Psoas muscle (tissue), 8 donors: ENCODE measurements at places on chromosomes 6 and 20. TPM values are rescaled to one million over a fixed set of nuclear protein-coding genes. Genes with fewer than 3 reads are reported as not detected.

GRCh38 chr6:166989427-166990032, 9.7 kb upstream of the CEP43 start:
- no peak for DNase-seq

- DNase-seq, result no peak
Observed at GRCh38 chr6:1027795-1028569, 283.9 kb upstream of the FOXQ1 start.

NHSL1 gene
- total RNA-seq, result 2.3 TPM

DNA sequence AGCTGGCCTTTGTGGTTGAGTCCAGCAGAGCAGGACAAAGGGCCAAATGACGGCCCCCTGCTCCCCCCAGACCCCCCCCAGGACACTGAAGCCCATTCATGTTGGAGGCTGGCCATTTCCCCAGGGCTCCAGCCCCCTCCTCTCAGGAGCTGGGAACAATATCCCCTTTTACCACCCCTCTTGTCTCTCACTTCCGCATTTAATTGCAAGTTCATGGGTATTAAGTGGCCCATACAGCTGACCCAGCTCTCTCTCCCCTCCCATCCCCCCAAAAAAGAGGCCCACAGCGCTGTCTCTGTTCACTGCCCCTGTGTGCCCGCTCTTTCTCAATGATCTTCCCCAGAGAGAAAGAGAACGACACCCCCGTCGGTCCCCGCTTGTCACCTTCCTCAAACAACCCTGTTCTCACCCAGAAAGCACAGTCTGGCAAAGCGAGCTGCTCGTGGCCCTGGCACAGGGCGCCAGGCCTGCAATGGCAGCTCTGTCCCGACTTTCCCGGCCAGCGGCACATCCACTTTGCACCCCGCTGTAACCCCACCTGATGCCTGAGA, 30.4 kb downstream of the PREX1 start:
- DNase-seq, result no peak

DNA sequence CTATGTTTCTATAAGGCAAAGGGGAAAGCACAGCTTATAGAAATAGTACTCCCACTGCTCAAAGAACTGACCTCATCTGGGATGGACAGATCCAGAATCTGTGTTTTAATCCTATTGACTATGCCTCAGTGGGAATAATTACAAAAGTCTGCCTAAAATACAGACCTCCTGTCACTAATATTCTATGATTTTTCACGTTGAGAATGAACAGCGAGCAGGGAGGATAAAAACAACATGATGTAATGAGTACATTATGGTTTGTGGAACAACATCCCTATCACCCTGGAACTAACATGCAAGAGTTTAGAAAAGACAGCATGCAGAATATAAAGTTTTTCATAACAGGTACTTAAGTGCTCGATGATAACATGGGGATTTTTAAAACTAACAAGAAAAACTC, 53.9 kb downstream of the EPHA7 start:
- no peak for DNase-seq

- DNase-seq, result no peak
Observed at GRCh38 chr6:148535976-148536375, 193.3 kb downstream of the SASH1 start.

DNA sequence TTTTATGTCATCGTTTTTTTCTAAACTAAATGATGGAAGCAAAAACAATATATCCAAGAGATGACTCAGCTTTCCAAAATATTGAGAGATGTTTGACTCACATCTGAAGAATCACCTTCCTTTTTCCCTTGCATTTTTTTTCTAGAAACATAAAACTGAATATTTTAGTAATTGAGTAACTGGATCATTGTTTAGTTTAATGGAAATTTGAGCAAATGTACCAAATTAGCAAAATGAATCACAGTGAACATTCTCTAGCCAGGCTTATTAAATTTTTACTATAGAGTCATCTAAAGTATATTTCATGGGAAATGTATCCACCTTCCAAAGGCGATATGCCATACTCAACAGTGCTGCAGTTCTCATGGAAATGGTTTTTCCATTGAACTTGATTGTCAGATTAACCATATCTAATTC, 145.5 kb downstream of the TENT5A start:
- no peak for DNase-seq

DNA sequence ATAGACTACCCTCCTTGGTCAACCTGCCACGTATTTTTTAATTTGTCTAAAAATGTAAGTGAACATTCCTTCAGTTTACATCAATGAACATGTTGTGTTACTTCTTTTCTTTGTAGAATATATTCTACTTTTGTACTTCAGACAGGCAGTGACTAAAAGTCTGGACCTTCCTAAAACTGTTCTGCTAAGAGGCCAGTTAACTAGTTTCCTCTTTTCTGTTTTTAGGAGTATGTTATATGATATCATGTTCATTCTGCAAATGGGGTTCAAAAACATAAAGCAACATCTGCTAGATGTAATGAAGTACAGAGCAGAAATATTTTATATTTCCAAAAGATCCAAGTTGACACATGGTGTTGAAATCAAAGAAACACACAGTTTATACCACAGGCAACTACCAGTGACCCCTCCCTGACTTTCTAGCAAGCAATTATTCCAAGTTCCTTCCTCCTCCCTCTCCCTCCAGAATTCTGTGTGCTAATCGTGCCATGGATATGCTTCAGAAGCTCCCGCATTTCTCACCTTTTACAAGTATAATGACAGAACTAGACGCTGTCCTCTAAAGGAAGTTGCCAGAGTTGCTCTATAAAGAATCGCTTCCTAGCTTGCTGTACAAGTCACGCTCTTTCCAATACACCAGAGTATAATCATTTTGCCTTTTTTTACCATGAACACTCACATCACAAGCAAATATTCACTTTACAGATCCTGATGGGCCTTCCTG, 64.7 kb downstream of the ARHGAP18 start:
- no peak for DNase-seq

- DNase-seq, result no peak
Observed at GRCh38 chr6:25504661-25505060, 147.4 kb upstream of the SCGN start.

DNA sequence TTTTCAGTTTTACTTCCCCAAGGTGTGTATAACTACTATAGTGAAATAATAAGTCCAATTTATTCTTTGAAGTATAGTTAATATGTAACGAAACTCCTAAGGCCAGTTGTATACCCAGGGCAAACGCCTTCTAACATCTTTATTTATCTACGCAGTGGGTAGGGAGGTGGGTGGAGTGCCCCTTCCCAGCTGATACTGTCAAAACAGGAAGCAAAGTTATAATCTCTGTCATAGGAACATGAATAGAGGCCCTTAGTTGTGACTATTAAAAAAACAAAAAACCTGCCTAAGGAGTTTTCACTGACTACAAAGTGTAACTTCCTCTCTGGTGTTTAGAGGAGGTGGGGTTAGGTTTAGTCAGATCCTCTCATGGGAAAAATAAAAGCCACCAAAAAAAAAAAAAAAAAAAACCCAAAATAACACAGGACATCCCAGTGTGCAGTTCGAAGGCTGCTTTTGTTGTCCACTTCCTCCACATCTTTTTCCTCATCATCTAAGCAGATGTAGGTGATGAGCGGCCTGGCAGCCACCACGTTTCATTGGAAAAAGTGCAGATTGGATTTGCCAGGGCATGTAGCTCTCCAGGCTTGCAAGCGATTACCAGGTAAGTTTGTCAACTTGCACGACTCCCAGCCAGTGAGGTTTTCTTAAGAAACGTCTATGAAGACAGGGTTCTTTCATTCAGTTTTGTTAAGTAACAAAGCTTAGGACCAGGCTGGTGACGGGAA, 58.7 kb downstream of the UTRN start:
- DNase-seq, result no peak

GRCh38 chr6:108768792-108769524, 79.3 kb upstream of the ARMC2 start:
- DNase-seq, result no peak

AAR2 gene
- 25.8 TPM for total RNA-seq

GRCh38 chr6:117555882-117556498, 46.3 kb downstream of the GOPC start:
- no peak for DNase-seq

- no peak for DNase-seq
Observed at GRCh38 chr6:148317739-148318138, 24.9 kb upstream of the SASH1 start.

- DNase-seq, result no peak
Observed at GRCh38 chr6:2872423-2873358, 30.4 kb downstream of the SERPINB9 start.

GRCh38 chr20:64242797-64243475, 12.6 kb upstream of the PCMTD2 start:
- no peak for DNase-seq

DNA sequence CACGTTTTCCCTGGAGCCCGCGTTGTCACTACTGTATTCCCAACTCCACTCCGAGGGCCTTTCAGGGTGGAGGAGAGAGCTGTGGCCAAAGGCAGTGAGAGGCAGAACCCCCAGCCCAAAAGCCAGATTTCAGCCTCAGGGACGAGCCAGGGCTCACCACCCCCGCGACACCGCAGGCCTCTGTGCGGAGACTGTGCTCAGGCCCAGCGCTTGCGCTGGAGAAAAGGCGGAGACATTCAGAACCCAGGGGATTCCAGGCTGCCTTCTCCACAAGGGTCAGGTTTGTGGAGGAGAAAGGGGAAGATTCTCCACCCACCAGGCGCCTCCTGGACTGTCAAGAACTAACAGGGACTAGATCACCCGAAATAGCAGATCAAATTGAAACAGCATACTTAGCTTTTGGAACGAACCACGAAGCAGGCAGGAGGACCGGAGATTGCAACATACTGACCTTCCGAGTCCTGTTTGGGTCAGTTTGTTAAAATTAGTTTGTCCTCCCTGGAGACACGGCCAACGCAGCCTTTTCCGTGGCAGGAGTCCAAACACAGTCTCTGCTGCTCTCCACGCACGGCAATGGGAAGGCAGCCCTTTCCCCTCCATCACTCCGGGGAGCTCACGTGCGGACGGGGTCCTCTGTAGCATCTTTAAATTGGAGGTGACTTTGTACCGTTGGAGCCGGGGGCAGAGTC, 14.4 kb downstream of the DLL1 start:
- peak; percentile 60 for DNase-seq

- no peak for DNase-seq
Observed at GRCh38 chr20:47262008-47262364, 94.5 kb downstream of the ZMYND8 start.

LY6G6F gene
- not detected for total RNA-seq

OR2B6 gene
- not detected for total RNA-seq

ABHD16B gene
- not detected for total RNA-seq

- no peak for DNase-seq
Observed at GRCh38 chr6:154304191-154304590, 52.4 kb downstream of the IPCEF1 start.

DNA sequence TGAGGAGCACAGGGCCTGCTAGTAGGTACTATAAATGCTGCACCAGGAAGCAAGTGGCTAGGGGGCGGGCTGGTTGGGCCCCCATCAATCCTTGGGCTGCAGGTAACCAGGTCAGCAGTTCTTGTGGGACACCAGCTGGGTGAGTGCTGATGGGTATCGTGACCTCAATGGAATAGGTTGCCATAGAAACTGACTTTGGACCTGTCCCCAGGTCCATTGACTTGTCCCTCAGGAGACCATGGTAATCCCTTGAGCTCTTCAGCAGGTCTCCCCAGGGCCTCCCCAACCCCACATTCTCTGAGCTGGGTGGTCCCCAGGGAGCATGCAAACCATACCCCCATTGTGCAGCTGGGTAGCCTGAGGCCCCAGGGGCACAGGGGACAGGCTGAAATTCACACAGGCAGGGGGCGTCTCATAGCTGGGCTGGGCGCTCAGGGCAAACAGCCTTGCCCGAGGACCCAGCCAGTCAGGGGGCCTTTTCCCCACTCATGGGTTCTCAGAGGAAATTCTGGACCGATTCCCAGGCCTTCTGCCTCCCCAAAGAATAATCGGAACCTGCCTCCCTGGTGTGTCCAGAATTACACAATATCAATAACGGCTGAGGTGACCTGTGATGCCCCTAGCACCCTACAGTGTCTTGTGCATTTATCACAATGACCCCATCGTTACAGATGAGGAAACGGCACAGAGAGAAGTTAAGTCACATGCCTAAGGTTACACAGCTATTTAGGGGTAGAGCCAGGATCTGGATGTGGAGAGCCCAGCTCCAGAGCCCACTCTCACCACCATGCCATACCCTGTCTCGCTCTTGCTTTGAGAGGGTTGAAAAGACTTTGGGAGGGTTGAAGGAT, 35.9 kb downstream of the SRC start:
- DNase-seq, result peak; percentile 36

- no peak for DNase-seq
Observed at GRCh38 chr6:148570456-148570855, 176.4 kb upstream of the UST start.

SSTR4 gene
- total RNA-seq, result not detected

DNA sequence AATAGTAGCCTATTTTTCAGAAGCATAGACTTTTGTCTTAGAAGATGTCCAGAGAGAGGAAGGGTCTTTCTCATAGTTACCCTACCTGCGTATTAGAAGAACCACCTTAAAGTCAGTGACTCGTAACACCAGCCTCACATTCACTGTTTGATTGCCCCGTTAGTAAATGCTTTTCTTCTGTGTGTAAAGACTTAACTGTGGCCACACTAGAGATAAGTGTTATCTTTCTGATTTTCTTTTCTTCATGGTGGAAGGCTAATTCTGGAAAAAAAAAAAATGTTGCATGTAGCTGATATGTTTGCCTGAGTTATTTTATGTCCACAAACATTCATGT, 83.9 kb downstream of the SAMD3 start:
- DNase-seq, result no peak

IMPG1 gene
- total RNA-seq, result not detected

GRCh38 chr6:155399062-155399744, 56.4 kb downstream of the NOX3 start:
- DNase-seq, result no peak

DNA sequence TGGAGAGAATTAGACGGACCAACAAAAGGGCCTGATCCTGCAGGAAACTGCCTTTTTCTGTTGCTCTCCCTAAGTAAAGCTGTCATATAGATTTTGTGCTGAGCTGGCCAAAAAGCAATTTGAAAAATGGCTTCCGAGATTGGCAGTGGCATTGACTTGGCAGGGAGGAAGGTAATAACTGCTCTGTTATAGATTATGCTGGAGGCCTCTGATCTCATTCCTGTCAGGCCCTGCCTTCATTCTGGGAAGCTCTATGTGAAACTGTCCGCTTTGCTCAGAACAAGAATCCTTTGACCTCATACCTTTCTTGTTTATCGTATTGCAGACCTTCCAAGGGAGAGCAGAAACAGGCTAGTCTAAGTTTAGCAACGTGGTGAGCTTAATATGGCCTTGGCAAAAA, 234.4 kb downstream of the PHACTR1 start:
- no peak for DNase-seq

DNA sequence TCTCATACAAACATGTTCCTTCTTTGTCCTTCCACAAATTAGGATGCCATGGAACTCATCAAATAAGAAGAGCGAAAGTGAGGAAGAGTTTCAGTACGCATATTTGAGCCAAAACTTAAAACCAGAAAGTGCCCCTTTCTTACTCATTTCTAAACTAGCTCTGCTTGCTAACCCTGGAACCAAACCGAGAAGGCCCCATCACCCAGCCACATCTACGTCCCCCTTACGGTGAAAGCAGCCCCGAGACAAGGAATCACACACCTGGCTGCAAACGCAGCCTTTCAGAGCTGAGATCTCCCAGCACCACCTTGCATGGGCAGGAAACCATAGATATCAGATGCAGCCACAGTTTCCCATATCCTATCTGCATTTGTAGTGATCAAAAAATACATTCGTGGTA, 28.5 kb downstream of the TRERF1 start:
- no peak for DNase-seq
